Lung (tissue), 17 donors: ENCODE measurements at places on chromosomes 1 and 21.

- DNase-seq: no peak
- H3K27me3 ChIP-seq: peaks cover 11% of the 10 kb centered on the region
- H3K4me1 ChIP-seq: no peaks in the 10 kb centered on the region
- H3K36me3 ChIP-seq: no peaks in the 10 kb centered on the region
- H3K4me3 ChIP-seq: no peak overlapping the region
- no peak overlapping the region for H3K27ac ChIP-seq
These were observed 469.5 kb downstream of the MATN1 start for GRCh38 chr1:30253807-30254440.

DNA sequence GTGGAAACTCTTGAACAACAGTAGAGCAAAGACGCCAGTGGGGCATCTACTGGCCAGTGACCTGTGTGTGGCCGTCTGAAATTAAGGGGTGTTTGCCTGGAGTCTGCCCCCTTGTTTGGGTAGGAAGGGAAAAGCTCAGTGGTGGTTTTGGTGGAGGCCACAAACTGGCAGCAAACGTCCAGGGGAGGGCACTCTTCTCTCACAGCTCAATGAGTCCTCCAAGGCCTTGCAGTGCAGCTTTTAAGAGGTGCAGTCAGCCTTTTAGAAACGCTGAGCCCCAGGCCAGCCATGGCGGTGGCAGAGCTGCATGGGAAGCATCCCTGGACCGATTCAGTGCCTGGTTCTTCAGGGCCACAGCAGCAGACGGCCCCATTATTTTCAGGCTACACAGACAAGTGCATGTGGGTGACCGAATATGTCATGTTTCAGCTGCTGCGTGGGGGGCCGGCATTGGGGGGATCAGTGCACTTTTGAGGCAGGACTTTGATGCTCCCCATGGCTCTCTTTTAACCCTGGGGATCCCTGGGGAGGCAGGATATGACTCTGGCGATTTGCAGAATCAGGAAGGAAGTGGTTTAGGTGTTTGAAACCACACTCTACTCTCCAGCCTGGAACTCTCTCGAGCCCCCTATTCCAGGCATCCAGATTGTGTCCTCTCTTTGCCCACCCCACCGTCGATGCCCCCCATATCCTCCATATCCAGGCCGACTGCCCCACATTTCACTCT lies 414.0 kb downstream of the PRDM2 start:
- no peaks in the 10 kb centered on the region for H3K4me1 ChIP-seq
- no peaks in the 10 kb centered on the region for H3K27me3 ChIP-seq

GRCh38 chr1:202233804-202234203 lies 40.2 kb downstream of the LGR6 start:
- no peaks in the 10 kb centered on the region for H3K36me3 ChIP-seq
- no peak for DNase-seq
- no peak overlapping the region for H3K27ac ChIP-seq
- no peaks in the 10 kb centered on the region for H3K4me1 ChIP-seq
- H3K4me3 ChIP-seq: no peak overlapping the region

DNA sequence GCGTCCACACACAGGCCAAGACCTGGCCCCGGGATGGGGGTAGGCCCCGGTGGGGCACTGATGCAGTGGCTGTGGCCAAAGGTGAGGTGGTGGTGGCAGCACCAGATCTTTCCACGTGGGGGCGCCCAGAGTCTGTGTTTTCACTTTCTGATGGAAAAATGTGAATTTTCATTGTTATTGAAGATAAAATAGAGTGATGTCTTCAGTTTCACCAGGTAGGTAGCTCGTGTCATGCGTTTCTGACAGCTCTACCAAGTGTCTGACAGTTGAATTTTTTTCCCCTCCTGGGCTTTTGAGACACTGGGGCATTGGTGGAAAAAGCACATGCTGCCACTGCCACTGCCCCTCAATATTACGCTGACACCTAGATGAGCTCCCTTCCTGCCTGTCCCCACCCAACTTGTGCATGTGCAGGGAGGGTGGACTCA lies 40.0 kb upstream of the MAGOH start:
- H3K27me3 ChIP-seq: no peaks in the 10 kb centered on the region
- no peak overlapping the region for H3K27ac ChIP-seq
- no peaks in the 10 kb centered on the region for H3K36me3 ChIP-seq

DNA sequence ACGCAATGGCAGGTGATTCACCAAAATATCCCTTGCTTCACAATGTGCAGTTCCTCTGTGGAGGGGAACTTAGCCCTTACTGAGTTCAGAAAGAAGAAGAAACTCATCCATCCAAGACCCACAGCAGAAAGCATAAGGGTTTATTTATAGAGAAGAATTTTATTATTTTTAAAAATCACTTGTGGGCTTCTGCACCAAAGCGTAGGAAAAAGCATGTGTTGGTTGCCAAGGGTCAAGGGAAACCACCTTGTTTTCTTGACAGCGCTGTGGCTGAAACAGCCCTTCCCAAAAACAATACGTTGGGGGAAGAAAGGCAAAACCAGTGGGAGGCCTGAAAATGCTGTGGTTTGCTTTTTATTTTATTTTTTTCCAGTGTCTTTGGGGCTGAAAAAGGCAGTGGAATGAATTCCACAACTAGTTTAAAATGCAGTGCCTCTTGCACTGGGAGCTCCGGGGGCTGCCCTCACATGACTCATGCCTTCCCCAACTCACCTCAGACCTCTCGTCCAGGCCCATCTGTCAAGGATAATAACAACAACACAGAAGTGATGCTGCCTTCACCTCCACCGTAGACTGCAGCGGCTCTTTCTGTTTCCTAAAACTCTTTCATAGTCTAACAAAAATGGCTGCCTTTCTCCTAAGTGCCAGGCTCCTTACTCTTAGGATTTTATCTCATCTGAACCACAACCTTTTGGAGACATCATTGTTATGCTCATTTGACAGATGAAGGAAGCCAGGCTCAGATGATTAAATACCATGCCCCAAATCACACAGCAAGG lies 224.2 kb upstream of the JUN start:
- H3K4me3 ChIP-seq: no peak overlapping the region
- no peak overlapping the region for H3K27ac ChIP-seq
- DNase-seq: no peak
- peaks cover 3% of the 10 kb centered on the region for H3K4me1 ChIP-seq
- H3K27me3 ChIP-seq: no peaks in the 10 kb centered on the region
- no peaks in the 10 kb centered on the region for H3K36me3 ChIP-seq

DNA sequence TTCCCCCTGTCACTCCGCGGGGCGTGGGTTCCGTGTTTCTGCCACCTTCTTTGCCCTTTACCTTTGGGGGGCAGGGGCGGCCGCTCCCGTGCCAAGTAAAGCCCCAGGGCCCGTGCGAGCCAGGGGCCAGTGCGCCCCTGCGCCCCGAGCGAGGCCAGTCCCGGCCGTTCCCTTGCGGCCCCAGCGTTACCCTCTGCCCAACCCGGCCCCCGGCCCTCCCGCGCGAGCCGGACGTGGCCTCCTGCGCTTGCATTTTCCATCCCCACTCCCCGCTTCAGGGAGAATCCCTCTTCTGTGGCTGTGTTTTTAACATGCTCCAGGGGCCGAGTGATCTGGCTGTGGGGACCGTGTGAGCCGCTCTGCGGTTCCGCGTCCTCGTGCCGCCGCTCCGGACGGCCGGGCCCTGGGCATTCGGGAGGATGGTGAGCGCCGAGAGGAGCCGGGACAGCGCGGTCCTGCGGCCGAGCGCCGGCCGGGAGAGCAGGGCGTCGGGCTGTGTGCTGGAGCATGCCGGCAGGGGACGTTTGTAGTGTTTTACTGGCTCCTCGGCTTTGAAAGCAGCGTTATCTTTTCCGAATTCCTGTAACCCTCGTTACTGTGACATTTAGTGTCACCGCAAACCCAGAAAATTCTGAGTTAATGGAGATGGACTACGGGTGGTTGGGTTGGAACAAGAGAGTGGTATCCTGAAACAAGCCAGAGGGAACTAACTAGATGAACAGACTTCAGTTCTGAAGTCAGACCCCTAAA lies 1.0 kb downstream of the GALNT2 start:
- H3K4me1 ChIP-seq: peaks cover 6% of the 10 kb centered on the region
- H3K27me3 ChIP-seq: no peaks in the 10 kb centered on the region
- peak overlapping the region; percentile 88 for H3K4me3 ChIP-seq
- H3K36me3 ChIP-seq: no peaks in the 10 kb centered on the region
- H3K27ac ChIP-seq: peak overlapping the region; percentile 95

- no peak overlapping the region for H3K27ac ChIP-seq
- H3K4me1 ChIP-seq: peaks cover 27% of the 10 kb centered on the region
- no peaks in the 10 kb centered on the region for H3K27me3 ChIP-seq
- H3K4me3 ChIP-seq: no peak overlapping the region
These were observed 59.5 kb downstream of the ENAH start for GRCh38 chr1:225593414-225593813.

- H3K27me3 ChIP-seq: no peaks in the 10 kb centered on the region
- peaks cover 6% of the 10 kb centered on the region for H3K4me1 ChIP-seq
- H3K36me3 ChIP-seq: no peaks in the 10 kb centered on the region
- no peak overlapping the region for H3K4me3 ChIP-seq
- DNase-seq: no peak
- no peak overlapping the region for H3K27ac ChIP-seq
These were observed 762.9 kb downstream of the LTN1 start for GRCh38 chr21:28229814-28230213.
